ENCODE measurements at places on chromosomes 12 and 14. TPM values are rescaled to one million over a fixed set of nuclear protein-coding genes. Genes with fewer than 3 reads are reported as not detected.

Gene HOXC4
- total RNA-seq = 0.59 TPM

Gene SLC22A17
- total RNA-seq = 11.1 TPM

Gene ACTN1
- 119 TPM for total RNA-seq

Gene MYF5
- total RNA-seq = not detected

Gene OVCH1
- 1.2 TPM for total RNA-seq

Gene HOXC13
- not detected for total RNA-seq

Gene TAMALIN
- 56.1 TPM for total RNA-seq

Gene PLEKHD1
- total RNA-seq = under 0.01 TPM

Gene ATN1
- 89.8 TPM for total RNA-seq

Gene ATL1
- 3.1 TPM for total RNA-seq

Gene KLRK1
- total RNA-seq = 14.7 TPM

Gene SLC48A1
- total RNA-seq = 26.5 TPM

DNA sequence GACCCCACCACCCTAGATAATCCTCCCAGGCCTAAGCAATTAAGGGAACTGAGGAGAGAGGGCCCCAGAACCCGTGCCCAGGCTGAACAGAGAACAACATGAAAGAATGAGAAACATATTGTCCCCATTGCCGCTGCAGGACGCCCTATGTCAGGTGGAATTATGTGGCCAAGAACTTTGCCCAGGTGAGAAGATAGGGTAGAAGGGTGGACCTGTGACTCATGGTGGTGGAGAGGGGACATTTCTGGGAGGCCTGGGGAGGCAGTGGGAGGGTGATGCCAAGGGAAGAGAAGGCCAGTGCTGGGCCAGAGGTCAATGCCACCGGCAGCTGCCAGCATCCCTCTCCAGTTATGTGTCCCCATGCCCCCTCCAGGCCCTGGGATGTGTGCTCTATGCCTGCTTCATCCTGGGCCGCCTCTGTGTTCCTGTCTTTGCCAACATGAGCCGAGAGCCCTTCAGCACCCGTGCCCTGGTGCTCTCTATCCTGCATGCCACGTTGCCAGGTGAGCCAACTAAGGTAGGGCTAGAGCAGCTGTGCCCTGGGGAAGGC, 15.5 kb downstream of the SOAT2 start:
- H3K4me3 ChIP-seq = no peak overlapping the region
- no peak overlapping the region for H3K27ac ChIP-seq
- H3K36me3 ChIP-seq = no peaks in the 10 kb centered on the region
- H3K4me1 ChIP-seq = no peaks in the 10 kb centered on the region
- no peaks in the 10 kb centered on the region for H3K27me3 ChIP-seq
- no peak for DNase-seq

GRCh38 chr12:47307680-47308399, 228.1 kb upstream of the AMIGO2 start:
- peak; percentile 67 for DNase-seq
- H3K4me1 ChIP-seq = no peaks in the 10 kb centered on the region
- H3K4me3 ChIP-seq = no peak overlapping the region
- H3K27me3 ChIP-seq = no peaks in the 10 kb centered on the region
- no peak overlapping the region for H3K27ac ChIP-seq

GRCh38 chr12:46650688-46651087, 175.1 kb downstream of the SLC38A4 start:
- H3K27ac ChIP-seq = no peak overlapping the region
- no peaks in the 10 kb centered on the region for H3K4me1 ChIP-seq
- no peaks in the 10 kb centered on the region for H3K27me3 ChIP-seq
- no peaks in the 10 kb centered on the region for H3K36me3 ChIP-seq
- DNase-seq = no peak

GRCh38 chr12:51520576-51521325, 70.3 kb upstream of the SCN8A start:
- no peaks in the 10 kb centered on the region for H3K36me3 ChIP-seq
- no peaks in the 10 kb centered on the region for H3K4me1 ChIP-seq
- no peak overlapping the region for H3K4me3 ChIP-seq
- H3K27me3 ChIP-seq = no peaks in the 10 kb centered on the region
- no peak for DNase-seq

DNA sequence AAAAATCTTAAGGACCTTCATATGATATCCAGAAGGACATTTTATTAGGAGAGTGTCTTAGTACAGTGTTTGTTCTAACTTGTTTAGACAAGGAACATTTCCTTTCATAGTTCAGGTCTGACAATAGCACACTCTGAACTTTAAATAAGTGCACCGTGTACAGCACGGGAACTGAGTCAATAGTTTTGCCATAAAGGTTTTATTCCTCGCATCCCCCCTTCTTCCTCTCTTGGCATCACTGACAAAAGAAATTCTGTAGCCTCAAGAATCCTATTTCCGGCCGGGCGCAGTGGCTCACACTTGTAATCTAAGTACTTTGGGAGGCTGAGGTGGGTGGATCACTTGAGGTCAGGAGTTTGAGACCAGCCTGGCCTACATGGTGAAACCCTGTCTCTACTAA, 58.3 kb downstream of the TMCC3 start:
- no peaks in the 10 kb centered on the region for H3K27me3 ChIP-seq
- H3K36me3 ChIP-seq = no peaks in the 10 kb centered on the region
- H3K4me3 ChIP-seq = no peak overlapping the region
- peaks cover 22% of the 10 kb centered on the region for H3K4me1 ChIP-seq

DNA sequence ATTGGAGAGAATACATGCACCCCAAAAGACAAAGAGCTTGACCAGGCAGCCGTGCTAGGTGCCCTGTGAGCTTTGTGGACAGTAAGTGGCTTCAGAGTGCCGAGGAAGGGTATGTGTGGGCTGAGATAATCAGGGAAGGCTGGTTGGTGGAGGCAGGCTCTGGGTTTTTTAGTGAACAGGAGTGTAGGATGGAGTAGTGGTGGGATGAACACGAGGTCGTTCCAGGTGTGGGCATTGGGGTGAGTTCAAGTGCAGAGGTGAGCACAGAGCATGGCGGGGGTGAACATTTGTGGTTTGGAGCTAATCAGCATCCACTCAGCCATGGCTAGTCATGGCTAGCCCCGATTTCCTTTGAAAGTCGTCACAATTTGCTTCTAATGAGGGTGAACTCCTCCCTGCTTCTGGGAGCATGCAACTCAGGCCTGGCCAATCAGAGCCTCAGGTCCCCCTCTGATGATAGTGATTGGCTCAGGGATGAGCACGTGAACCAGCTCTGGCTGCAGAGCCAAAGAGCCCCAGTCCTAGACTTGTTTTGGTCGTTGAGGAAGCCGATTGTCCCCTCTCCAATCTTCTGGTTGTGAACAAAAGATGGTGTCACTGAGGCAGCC, 40.7 kb upstream of the TCL1B start:
- no peak for DNase-seq
- no peaks in the 10 kb centered on the region for H3K36me3 ChIP-seq
- H3K27ac ChIP-seq = no peak overlapping the region
- H3K4me1 ChIP-seq = no peaks in the 10 kb centered on the region
- no peaks in the 10 kb centered on the region for H3K27me3 ChIP-seq

GRCh38 chr12:65703176-65703575, 121.1 kb upstream of the HMGA2 start:
- no peak overlapping the region for H3K27ac ChIP-seq
- no peaks in the 10 kb centered on the region for H3K36me3 ChIP-seq
- no peaks in the 10 kb centered on the region for H3K4me1 ChIP-seq
- DNase-seq = no peak

DNA sequence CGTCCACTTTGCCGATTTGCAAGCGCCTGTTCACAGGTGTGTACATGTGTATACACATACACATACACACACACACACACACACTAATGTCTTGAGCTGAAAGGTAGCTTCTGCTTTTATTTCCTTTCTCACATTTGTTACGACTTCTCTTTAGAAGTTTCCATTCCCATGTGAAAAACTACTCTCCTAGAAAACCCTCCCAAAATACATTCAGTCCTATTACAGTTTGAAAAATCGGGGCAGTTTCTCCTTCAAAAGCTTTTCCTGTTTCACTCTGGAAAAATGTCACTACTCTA, 3.9 kb downstream of the BLTP3B start:
- peak overlapping the region; percentile 0 for H3K4me3 ChIP-seq
- H3K27ac ChIP-seq = peak overlapping the region; percentile 7
- no peaks in the 10 kb centered on the region for H3K27me3 ChIP-seq
- no peaks in the 10 kb centered on the region for H3K36me3 ChIP-seq
- no peak for DNase-seq

- no peak overlapping the region for H3K27ac ChIP-seq
- no peaks in the 10 kb centered on the region for H3K36me3 ChIP-seq
- H3K4me1 ChIP-seq = no peaks in the 10 kb centered on the region
- no peak for DNase-seq
- no peaks in the 10 kb centered on the region for H3K27me3 ChIP-seq
These were observed 113.1 kb upstream of the TMCC3 start for GRCh38 chr12:94763462-94763861.

GRCh38 chr12:94805749-94806529, 155.6 kb upstream of the TMCC3 start:
- no peak overlapping the region for H3K27ac ChIP-seq
- DNase-seq = no peak
- H3K27me3 ChIP-seq = no peaks in the 10 kb centered on the region
- H3K36me3 ChIP-seq = no peaks in the 10 kb centered on the region

DNA sequence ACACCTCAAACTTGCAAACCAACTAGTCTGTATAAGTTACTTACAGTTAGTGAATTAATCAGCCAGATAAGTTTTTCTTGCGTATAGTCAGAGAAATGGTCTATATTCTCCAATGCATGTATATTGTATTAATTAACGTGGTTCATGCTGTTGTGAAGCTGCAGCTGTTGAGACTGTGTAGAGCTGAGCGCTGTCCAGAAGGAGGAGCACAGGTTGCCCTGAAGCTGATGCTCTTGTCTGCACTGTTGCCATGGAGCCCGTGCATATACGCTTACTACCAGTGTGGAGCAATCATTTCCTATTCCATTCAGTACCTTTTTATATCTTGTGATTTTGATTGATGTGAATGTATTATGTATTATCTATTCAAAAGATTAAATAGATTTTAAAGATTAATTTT, 74.3 kb upstream of the ARID2 start:
- no peaks in the 10 kb centered on the region for H3K36me3 ChIP-seq
- no peak overlapping the region for H3K4me3 ChIP-seq
- H3K27me3 ChIP-seq = no peaks in the 10 kb centered on the region
- H3K27ac ChIP-seq = no peak overlapping the region

DNA sequence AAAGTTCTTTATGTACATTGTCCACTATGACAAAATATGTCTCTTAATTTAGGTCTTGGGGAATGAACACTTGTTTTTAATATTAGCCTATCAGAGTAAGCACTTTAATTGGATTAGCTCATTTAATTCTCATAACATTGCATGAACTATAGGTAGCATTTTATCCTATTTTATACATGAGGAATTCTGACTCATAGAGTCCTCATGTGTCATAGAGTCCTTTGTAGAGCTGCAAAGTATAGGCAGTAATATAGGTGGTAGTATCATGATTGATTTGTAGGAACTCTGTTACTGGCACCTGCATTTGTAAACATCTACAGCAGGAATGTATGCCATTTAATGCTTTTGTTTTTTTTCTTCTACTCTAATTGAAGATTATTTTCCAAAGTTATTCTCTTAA, 96.0 kb downstream of the GPHN start:
- no peaks in the 10 kb centered on the region for H3K36me3 ChIP-seq
- no peaks in the 10 kb centered on the region for H3K4me1 ChIP-seq
- no peak overlapping the region for H3K27ac ChIP-seq

DNA sequence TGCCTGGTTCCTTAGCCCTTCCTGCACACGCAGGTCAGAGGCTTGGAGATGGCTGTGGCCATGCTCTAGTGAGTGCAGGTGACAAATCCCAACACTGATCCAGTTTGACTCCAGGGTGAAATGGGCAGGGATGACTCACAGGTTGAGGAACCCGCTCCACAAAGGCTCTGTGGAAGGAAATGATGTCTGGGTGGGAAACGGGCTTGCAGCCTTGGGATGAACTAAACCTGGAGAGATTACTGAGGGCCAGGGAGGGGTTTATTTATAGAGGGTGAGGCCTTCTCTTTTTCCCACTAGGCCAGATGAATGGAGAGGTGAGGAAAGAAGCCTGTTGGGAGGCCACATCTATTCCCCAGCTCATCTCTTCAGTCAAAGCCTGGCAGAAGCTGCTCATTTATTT, 29.3 kb upstream of the EMP1 start:
- H3K36me3 ChIP-seq = no peaks in the 10 kb centered on the region
- H3K4me1 ChIP-seq = peaks cover 14% of the 10 kb centered on the region
- no peak overlapping the region for H3K4me3 ChIP-seq
- H3K27me3 ChIP-seq = no peaks in the 10 kb centered on the region

GRCh38 chr14:85604714-85605113, 74.8 kb downstream of the FLRT2 start:
- no peak overlapping the region for H3K4me3 ChIP-seq
- H3K27ac ChIP-seq = no peak overlapping the region
- no peak for DNase-seq
- H3K36me3 ChIP-seq = no peaks in the 10 kb centered on the region
- H3K4me1 ChIP-seq = no peaks in the 10 kb centered on the region
- H3K27me3 ChIP-seq = no peaks in the 10 kb centered on the region

GRCh38 chr12:124191024-124191359, 103.9 kb upstream of the RFLNA start:
- H3K36me3 ChIP-seq = no peaks in the 10 kb centered on the region
- no peaks in the 10 kb centered on the region for H3K27me3 ChIP-seq
- no peak for DNase-seq
- H3K4me1 ChIP-seq = peaks cover 11% of the 10 kb centered on the region

GRCh38 chr14:61504901-61505300, 183.5 kb downstream of the PRKCH start:
- H3K4me3 ChIP-seq = no peak overlapping the region
- H3K27ac ChIP-seq = no peak overlapping the region
- H3K36me3 ChIP-seq = no peaks in the 10 kb centered on the region
- peaks cover 28% of the 10 kb centered on the region for H3K4me1 ChIP-seq

- H3K27ac ChIP-seq = no peak overlapping the region
- H3K4me3 ChIP-seq = no peak overlapping the region
These were observed 3.1 kb downstream of the LHX5 start for GRCh38 chr12:113468365-113469223.

GRCh38 chr12:111777345-111778045, 10.8 kb downstream of the ALDH2 start:
- peak overlapping the region; percentile 90 for H3K27ac ChIP-seq
- peaks cover 79% of the 10 kb centered on the region for H3K4me1 ChIP-seq
- no peaks in the 10 kb centered on the region for H3K36me3 ChIP-seq
- H3K27me3 ChIP-seq = no peaks in the 10 kb centered on the region

DNA sequence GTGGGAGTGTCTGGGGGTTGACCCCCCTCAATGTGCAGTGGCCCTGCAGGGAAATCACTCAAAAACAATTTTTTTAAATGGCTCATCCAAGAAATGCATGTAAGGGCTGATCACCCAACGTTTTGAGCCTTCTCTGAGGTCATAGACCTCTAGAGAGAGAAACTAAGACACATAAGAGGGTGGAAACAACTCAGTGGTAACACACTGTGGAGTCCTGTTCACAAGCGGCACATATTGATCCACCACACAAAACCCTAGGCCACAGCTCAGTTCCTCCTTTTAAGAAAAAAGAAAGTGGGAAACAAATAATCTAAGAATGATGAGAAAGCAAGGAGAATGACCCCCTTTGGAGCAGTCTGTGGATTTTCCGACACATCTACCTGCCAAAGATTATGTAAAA, 83.0 kb upstream of the METAP2 start:
- no peaks in the 10 kb centered on the region for H3K27me3 ChIP-seq
- H3K27ac ChIP-seq = no peak overlapping the region
- no peaks in the 10 kb centered on the region for H3K4me1 ChIP-seq
- no peaks in the 10 kb centered on the region for H3K36me3 ChIP-seq
- no peak overlapping the region for H3K4me3 ChIP-seq

GRCh38 chr12:43776498-43776897, 17.7 kb downstream of the IRAK4 start:
- peaks cover 4% of the 10 kb centered on the region for H3K36me3 ChIP-seq
- no peak for DNase-seq

- H3K36me3 ChIP-seq = no peaks in the 10 kb centered on the region
- DNase-seq = no peak
- H3K4me3 ChIP-seq = no peak overlapping the region
- H3K27me3 ChIP-seq = peaks cover 26% of the 10 kb centered on the region
These were observed 505 bp downstream of the KCNC2 start for GRCh38 chr12:75208856-75209811.
